ENCODE measurements at places on chromosomes 3 and 15.

DNA sequence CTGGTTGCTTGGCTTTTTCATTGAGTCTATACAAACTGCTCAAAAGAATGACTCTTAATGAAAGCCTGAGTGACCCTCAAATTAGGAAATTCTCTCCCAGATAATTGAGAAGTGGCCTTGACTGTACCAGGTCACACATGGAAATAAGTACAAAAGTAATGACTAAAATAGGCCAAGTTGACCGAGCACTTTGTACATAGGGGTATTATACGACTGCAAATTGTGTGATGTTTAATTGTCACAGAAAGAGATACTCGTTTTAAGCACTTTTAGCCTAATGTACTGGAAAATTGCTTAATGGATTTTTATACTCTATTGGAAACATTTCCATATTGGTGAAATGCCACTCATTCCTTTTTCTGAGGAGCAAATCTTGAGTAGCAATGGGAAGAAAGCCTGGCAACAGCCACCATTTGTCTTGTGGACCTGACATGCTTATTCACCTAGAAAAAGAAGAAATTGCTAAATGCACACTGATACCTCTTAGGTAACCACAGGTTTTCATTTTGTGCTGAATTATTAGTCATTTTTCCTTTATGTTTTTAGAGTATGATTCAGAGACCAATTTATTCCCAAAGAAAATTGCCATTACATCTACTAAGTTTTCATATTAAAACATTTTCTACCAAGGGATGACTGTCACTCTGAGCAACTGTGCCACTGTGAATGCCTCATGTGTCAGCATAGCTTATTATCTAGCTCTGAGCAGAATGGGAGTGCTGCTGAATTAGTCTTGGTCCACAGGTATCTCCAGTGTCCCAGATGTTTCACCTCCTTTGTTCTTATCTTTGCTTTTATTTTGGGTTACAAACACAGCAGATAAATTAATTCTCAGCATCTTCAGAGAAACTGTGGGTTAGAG, 8.9 kb upstream of the PXK start:
- no peak for DNase-seq

- peak; percentile 85 for DNase-seq
These were observed 57.3 kb upstream of the DPH6 start for GRCh38 chr15:35603301-35603700.

DNA sequence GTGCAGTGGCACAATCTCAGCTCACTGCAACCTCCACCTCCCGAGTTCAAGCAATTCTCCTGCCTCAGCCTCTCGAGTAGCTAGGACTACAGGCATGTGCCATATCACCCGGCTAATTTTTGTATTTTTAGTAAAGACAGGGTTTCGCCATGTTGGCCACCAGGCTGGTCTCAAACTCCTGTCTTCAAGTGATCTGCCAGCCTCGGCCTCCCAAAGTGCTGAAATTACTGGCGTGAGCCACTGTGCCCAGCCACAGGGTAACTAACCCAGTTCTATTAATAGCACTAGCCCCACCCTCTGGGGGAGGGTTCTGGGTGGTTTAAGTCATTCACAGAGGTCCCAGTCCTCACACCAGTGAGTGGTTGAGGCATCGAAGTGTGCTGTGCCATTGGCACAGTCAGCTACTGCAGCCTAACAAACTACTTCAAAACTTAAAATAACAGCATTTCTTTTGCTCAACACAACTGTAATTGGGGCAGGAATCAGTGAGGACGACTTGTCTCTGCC, 44.0 kb downstream of the RHCG start:
- DNase-seq = no peak

- DNase-seq = no peak
These were observed 117.3 kb upstream of the CADPS start for GRCh38 chr3:62992520-62992919.

- no peak for DNase-seq
These were observed 8.5 kb downstream of the VEPH1 start for GRCh38 chr3:157494581-157495281.

DNA sequence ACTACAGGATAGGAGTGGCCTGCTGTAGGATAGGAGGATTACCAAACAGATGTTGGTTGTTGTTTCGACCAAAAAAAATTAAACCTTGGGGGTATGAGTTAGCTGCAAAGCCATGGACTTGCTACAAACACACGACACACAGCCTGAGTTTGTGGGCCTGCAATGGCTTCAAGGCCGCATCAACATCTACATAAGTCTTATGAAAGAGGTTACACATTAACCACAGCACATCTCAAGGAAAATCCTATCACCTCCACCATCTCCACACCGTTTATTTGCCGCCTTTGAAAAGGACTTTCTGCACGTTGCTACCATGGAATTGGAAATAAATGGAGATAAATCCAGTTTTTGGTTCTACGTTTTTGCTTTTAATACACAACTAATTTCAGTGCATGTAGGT, 23.0 kb downstream of the LRIG1 start:
- DNase-seq = no peak

DNA sequence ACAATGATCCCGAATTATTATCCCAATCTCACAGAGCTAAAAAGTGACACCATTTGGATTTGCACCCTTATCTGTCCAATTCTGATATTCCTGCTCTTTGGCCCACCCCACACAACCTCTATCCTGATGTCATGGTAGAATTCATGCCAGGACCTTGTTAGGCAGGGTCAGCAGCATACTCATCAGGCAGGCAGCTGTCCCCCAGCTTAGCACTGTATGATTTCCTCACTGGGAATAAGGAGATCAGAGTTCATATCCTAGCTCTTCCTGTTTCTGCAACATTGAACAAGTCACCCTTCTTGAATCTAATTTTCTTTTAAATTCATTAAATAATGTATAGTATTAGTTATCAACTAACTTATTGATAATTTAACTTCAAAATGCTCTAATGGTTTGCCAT, 12.0 kb upstream of the C3orf80 start:
- peak; percentile 53 for DNase-seq

- DNase-seq = no peak
These were observed 2.3 kb upstream of the TYRO3 start for GRCh38 chr15:41556677-41557076.

DNA sequence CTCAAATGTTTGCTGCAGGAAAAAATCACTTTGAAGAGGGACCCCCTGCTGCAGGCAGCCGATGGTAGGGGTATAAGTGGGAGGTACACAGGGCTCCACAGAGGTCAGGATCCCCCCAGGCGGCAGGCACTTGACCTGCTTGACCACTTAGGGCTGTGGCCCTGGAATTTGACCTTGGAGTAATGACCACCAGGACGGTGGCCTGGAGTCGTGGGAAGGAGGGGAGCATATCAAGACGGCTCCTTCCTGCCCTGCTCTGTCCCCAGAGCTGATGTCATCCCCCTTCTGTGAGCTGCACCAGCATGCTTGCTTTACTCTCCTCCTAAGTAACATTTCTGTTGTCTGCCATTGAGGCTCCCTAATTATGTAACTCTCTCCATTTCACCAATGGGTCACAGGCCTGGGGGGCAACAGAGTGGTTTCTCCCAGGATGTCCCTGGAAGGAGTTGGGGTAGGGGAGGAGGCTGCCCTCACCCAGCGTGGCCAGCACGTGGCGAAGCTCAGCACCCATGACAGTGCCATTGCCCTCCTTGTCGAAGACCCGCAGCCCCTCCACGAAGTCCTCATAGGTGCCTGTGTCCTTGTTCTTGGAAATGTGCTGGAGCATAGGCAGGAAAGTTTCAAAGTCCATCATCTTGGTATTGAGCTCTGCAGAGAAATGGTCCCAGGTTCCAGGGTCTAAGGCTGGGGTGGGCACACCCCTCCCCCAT, 4.1 kb downstream of the MYL3 start:
- DNase-seq = no peak

DNA sequence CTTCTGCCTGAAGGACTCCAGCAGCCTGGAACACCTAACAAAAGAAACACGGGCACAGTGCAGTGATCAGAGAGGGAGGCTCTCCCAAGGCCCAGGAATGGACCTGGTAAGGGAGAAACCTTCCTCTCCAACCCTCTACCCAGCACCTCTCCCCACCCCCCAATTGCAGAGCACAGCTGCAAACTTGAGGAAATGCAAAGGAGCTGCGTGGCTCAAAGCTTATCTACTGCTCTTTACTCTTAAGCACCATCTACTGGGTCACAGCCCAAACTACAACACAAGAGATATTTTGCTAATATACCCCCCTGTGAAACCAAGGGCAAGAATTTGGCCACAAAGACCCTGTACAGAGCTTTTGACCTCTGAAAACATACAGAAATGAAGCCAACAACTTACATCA, 328.3 kb downstream of the OXSM start:
- DNase-seq = no peak

GRCh38 chr3:79247725-79248043, 520.1 kb downstream of the ROBO1 start:
- DNase-seq = peak; percentile 26

DNA sequence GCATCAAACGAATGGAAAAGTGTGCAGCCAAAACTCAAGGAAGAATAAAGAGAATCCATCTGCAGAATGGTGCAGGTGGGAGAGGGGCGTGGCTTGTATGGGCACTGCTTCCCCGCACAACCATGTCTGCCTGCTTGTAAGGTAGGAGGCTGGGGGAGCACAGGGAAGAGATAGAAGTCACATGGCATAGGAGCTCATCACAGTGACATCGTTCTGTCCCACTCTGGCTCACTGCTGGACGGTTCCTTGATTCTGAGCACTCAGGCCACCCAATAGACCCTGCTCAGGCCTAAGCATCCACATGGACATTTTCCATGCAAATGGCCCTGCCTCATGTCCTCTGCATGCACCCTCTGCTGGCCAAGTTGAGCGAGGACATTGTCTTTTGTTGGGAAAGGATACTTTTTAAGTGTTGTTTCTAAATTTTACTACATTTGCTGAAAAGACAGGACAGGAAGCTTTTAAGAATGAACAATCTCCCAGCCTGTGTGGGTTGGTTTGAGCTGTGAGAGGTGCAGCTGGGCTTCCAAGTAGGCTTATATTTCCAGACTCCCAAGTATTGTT, 3.1 kb downstream of the MYLK start:
- peak; percentile 66 for DNase-seq

DNA sequence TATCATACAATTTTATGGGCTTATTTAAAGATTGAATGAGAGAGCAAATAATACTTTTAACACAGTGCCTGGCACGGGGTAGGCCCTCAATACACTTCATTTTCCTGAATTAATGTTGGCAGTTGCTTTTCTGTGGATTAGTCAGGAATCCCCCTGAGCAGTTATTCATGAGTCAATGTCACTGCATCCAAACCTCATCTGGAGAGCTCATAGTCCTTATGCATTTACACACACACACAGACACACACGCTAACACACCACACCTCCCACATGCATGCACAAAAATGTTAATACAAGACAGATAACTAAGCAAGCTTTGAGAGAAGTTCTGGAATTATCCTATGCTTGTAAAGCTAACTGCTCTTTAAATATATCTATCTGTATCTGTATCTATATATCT, 34.0 kb upstream of the TNFAIP8L3 start:
- peak; percentile 68 for DNase-seq

DNA sequence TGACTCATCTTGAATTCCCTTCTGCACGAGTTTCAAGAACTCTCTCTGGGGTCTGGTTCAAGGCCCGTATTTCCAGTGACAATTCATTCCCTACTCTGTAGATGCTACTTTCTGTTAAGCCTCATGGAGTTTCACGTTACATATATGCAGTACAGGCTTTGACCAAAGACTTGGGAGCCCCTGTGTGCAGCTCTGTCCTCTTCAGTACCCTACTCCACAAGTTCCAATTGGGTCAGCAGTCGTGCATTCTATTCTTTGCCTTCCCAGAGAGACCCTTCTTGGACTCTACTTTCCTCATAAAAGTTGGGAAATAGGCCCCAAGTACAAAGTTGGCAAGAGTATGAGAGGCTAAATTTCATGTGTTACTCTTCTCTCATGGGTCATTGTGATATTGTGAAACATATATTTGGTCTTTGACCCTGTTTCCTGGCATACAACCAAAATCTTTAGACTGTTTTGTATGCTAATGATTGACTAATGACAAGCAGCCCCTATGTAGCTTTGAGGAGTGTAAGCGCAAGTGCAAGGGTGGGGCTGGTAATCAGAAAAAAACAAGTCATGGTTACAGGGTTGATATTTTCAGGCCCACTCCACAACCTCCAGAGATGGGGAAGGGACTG, 15.0 kb upstream of the CCDC50 start:
- no peak for DNase-seq

- no peak for DNase-seq
These were observed 98.4 kb downstream of the GABRB3 start for GRCh38 chr15:26674467-26674866.

GRCh38 chr3:128714887-128715491, 11.0 kb upstream of the RAB7A start:
- DNase-seq = no peak

DNA sequence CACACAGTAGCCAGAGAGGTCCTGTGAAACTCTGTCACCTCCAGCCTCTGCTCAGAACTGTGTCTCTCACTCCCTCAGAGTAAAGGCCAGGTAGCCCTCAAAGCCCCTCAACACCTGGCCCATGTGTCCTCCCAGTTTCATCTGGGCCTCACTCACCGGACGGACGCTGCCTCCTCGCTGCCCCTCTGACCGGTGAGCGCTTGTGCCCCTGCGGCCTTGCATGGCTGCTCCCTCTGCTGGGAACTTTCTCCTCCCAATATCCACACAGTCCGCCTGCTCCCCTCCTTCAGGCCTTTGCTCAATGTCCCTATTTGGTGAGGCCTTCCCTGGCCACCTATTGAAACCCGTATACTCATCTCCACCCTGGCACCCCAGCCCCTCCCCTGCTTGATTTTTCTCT, 36.8 kb upstream of the TRH start:
- DNase-seq = no peak

DNA sequence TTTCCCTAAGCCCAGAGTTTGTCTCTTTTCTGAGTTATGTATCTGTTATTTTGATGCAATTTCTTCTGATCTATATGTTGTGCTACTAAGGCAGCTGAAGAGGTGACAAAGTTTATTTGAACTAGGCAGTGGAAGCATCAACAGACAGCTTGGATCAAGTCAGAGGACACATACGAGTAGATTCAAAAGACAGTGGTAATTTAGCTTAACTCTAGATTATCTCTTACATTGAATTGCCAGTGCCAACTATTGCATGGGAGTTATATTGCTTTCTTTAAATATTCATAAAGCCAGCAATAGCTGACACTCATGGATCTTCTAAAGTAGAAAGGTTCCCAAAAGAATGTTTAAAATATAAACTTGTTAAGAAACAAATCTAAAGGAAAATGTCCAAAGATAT, 37.3 kb upstream of the CCDC66 start:
- no peak for DNase-seq

GRCh38 chr15:101359365-101359947, 64.4 kb upstream of the SNRPA1 start:
- DNase-seq = no peak

- no peak for DNase-seq
These were observed 48.8 kb downstream of the FBXO22 start for GRCh38 chr15:75952525-75952924.

- peak; percentile 54 for DNase-seq
These were observed 142.2 kb upstream of the ZNF385D start for GRCh38 chr3:21893242-21893641.

DNA sequence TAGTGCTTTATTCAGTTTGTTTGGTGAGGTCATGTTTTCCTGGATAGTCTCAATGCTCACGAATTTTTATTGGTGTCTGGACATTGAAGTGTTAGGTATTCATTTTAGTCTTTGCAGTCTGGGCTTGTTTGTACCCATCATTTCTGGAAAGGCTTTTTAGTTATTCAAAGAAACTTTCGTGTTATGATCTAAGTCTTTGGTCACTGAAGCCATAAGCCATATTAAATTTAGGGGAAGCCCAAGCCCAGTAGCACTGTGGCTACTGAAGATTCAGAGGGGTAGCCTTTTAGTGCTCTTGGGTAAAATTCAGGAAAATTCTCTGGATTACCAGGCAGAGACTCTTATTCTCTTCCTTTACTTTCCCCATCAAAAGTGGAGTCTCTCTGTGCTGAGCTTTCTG, 56.2 kb upstream of the PEX5L start:
- no peak for DNase-seq

Measured in fibroblast of mammary gland (primary cell).